ENCODE measurements at places on chromosomes 1 and 21.

- DNase-seq = no peak
These were observed 470 bp upstream of the MTMR11 start for GRCh38 chr1:149936992-149937705.

DNA sequence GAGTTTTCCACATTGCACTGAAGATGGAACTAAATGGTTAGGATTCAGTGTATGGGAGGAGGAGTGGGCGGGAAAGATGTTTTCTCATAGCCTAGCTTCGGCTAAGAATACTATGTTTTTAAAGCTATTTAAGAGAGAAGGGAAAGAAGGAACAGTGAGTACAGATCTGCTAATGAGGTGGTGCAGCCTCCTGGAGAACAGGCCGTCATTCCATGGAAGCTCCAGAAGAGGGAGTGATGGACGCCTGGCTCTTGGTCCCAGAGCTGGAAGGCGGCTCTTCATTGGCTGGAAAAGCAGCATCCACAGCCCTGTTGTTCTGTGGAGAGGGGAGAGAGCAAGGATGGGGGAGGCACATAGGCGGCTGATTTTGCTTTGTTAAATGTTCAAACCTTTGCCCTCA lies 6.9 kb downstream of the CAMK1G start:
- DNase-seq = no peak

GRCh38 chr1:153697191-153698019 lies 18.9 kb downstream of the NPR1 start:
- DNase-seq = no peak

DNA sequence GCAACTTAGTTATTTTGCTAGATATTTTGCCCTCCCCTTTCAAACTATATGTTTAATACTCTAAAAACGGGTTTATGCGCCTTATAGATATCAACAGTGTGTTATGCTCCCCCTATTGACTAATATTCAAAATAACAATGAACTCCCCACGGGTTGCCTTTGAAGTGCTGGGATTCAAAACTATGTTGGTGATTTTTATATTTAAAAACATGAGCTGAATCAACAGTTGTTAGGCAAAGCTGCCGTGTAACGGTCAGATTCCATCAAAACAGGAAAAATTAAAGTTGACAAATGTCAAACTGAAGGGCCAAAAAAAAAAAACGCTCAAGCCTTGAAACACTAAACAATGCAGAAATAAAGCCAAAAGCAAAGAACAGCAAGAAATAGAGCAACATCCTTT lies 2.5 kb downstream of the TGFBR3 start:
- DNase-seq = peak; percentile 53

DNA sequence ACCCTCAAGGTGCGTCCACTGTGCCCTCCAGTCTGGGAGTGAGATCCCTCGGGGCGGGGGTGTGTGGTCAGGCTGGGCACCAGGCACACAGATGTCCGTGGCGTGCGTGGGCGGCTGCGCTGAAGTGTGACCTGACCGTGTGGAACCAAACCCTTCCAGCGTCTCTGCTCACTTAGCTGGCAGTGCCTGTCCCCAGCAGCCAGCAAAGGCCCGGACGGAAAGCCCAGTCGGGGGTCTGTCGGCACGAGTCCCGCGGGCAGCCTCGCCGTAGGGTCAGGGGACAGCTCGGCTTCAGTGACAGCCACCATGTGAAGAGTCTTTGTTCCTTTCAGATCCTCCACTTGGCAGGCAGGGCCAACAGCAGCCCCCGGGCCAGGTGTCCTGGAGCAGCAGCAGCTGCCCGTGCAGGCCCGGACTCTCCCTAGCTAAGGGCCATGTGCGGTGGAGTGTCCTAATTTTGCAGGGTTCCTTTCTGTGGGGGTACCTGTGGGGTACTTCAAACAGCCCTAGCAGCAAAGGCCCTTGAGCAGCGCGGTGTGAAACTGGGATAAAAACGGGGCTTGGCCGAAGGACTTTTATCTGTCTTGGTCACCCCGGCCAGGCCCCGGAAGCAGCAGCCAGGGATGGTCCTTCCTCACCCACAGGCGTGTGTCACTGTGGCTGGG lies 11.6 kb downstream of the TTLL10 start:
- no peak for DNase-seq

DNA sequence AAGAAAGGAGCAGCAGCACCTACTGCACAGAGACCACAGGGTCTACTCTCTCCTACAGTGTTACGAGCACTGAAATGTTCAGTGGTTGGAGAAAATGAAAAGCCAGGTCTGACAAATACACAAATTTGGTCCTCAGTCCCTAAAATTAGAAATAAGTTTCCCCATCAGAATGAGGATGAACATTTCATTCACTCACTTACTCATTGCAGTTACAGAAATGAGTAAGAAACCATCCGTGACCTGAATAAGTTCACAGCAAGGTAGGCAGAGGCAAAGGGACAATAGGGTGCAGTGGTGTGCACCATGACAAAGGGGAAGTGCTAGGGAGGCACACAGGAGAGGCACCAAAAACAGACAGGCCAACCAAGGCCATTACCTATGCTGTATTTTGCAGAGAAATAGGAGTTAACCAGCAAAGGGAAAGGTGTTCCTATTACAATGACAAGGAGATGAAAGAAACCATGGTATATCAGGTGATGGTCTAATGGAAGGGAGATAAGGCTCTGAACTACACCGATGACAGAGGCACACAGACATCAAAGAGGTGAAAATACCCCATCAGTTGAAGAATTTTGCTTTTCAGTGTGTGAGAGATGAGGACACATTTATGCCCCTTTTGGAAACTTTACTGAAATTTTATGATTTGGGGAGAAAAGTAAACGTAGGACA lies 29.4 kb downstream of the VAV3 start:
- DNase-seq = no peak

GRCh38 chr1:180927348-180927747 lies 14.7 kb downstream of the KIAA1614 start:
- DNase-seq = peak; percentile 84

GRCh38 chr1:178267646-178268094 lies 173.8 kb downstream of the RASAL2 start:
- no peak for DNase-seq
